Activated naive CD8-positive, alpha-beta T cell treated with anti-CD3 and anti-CD28 coated beads, Interleukin-2, amount 10 ng/mL, durations not matched to agents 7 days and 5 days (primary cell): ENCODE measurements at places on chromosomes 2 and 18. TPM values are rescaled to one million over a fixed set of nuclear protein-coding genes. Genes with fewer than 3 reads are reported as not detected.

DNA sequence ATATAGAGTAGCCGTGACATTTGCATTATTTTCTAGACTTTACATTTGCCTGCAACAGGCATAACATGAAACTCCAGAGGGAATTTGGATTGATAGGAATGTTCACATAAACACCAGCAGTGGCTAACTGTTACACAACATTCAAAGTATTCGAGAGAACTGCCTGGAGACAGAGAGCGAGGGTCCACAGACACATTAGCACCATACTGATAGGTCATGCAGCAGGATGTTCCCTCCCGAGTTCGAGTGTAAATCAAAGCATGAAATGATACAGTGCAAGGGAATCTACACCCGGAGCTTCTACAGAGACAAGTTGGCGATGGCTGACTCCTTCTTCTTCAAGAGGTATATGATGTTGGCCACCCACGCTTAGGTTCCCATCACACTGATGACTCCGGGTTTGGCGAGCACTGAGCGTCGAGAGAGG lies 89.5 kb downstream of the COL6A3 start:
- DNase-seq, result no peak

- no peak for DNase-seq
Observed at GRCh38 chr2:40165509-40165844, 286.4 kb downstream of the SLC8A1 start.

GRCh38 chr2:182553483-182553882 lies 126.6 kb upstream of the PDE1A start:
- DNase-seq, result no peak

- no peak for DNase-seq
Observed at GRCh38 chr2:239379641-239380170, 21.1 kb downstream of the HDAC4 start.

Gene RNF152
- total RNA-seq, result 0.23 TPM
